ENCODE measurements at places on chromosomes 6 and 20. TPM values are rescaled to one million over a fixed set of nuclear protein-coding genes. Genes with fewer than 3 reads are reported as not detected.

GRCh38 chr6:6230286-6230685, 90.2 kb downstream of the F13A1 start:
- H3K36me3 ChIP-seq: no peaks in the 10 kb centered on the region
- no peaks in the 10 kb centered on the region for H3K4me1 ChIP-seq
- DNase-seq: peak; percentile 45
- H3K4me3 ChIP-seq: no peak overlapping the region

- H3K27ac ChIP-seq: no peak within 1 kb of the TSS
- H3K36me3 ChIP-seq: no peaks in the 10 kb centered on the region
- H3K4me3 ChIP-seq: peak within 1 kb of the TSS; percentile 36
- no peaks in the 10 kb centered on the region for H3K4me1 ChIP-seq
- H3K27me3 ChIP-seq: peaks cover 12% of the 10 kb centered on the region
- DNase-seq: peak; percentile 13
Observed at GRCh38 chr6:127118298-127119101, at the start of gene RSPO3. RSPO3 (plus strand) TSS chr6:127118671; CDS start chr6:127119193, 522 bp downstream.

GRCh38 chr6:89081129-89081422, 525 bp downstream of the PNRC1 start:
- peaks cover 19% of the 10 kb centered on the region for H3K36me3 ChIP-seq
- H3K27ac ChIP-seq: peak overlapping the region; percentile 71
- no peak for DNase-seq
- H3K4me1 ChIP-seq: peaks cover 5% of the 10 kb centered on the region
- H3K27me3 ChIP-seq: no peaks in the 10 kb centered on the region

- no peak for DNase-seq
- H3K4me3 ChIP-seq: no peak overlapping the region
- no peaks in the 10 kb centered on the region for H3K36me3 ChIP-seq
Observed at GRCh38 chr20:40868551-40869217, 159.9 kb upstream of the TOP1 start.

DNA sequence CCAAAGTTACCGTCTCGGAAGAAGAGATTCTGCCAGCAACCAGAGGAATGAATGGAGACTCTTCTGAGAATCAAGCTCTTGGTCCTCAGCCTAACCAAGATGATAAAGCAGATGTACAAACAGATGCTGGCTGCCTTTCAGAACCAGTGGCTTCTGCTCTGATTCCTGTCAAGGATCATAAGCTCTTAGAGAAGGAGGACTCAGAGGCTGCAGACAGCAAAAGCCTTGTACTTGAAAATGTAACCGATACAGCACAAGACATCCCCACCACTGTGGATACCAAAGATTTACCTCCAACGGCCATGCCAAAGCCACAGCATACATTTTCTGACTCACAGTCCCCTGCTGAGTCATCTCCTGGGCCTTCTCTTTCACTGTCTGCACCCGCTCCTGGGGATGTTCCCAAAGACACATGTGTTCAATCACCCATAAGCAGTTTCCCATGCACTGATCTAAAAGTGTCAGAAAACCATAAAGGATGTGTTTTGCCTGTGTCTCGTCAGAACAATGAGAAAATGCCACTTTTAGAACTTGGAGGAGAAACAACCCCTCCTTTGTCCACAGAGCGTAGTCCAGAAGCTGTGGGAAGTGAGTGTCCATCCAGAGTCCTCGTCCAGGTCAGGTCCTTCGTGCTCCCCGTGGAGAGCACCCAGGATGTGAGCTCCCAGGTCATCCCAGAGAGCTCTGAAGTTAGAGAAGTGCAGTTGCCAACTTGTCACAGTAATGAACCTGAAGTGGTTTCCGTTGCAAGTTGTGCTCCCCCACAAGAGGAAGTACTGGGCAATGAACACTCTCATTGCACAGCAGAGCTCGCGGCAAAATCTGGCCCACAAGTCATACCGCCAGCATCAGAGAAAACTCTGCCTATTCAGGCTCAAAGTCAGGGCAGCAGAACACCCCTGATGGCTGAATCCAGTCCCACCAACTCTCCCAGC, 109.6 kb downstream of the RTN4IP1 start:
- peak; percentile 36 for DNase-seq
- H3K36me3 ChIP-seq: no peaks in the 10 kb centered on the region
- 0 out of 2 replicates have a peak, but pooled peaks cover 3% of the 10 kb centered on the region for H3K4me1 ChIP-seq

GRCh38 chr6:113564371-113565171, 292.6 kb upstream of the MARCKS start:
- H3K4me3 ChIP-seq: peak overlapping the region; percentile 54

- no peak overlapping the region for H3K27ac ChIP-seq
- H3K4me3 ChIP-seq: no peak overlapping the region
- H3K4me1 ChIP-seq: peaks cover 43% of the 10 kb centered on the region
- H3K36me3 ChIP-seq: no peaks in the 10 kb centered on the region
- no peaks in the 10 kb centered on the region for H3K27me3 ChIP-seq
- DNase-seq: no peak
Observed at GRCh38 chr6:163776196-163776905, 361.8 kb downstream of the QKI start.

DNA sequence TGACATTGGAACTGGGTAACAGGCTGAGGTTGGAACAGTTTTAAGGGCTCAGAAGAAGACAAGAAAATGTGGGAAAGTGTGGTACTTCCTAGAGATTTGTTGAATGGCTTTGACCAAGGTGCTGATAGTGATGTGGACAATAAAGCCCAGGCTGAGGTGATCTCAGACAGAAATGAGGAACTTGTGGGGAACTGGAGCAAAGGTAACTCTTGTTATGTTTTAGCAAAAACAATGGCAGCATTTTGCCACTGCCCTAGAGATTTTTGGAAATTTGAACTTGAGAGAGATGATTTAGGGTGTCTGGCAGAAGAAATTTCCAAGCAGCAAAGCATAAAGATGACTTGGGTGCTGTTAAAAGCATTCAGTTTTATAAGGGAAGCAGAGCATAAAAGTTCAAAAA, 474.7 kb upstream of the ADGRB3 start:
- no peaks in the 10 kb centered on the region for H3K27me3 ChIP-seq
- H3K27ac ChIP-seq: no peak overlapping the region
- no peaks in the 10 kb centered on the region for H3K36me3 ChIP-seq
- no peaks in the 10 kb centered on the region for H3K4me1 ChIP-seq

The SYNDIG1 gene
- total RNA-seq: 0.05 TPM

The GRM1 gene
- 0.13 TPM for total RNA-seq

The KCNK17 gene
- total RNA-seq: not detected
